BJ (cell line): ENCODE measurements at places on chromosomes 1 and 21.

- peak; percentile 12 for DNase-seq
Observed at GRCh38 chr1:201268604-201269151, 14.6 kb upstream of the PKP1 start.

DNA sequence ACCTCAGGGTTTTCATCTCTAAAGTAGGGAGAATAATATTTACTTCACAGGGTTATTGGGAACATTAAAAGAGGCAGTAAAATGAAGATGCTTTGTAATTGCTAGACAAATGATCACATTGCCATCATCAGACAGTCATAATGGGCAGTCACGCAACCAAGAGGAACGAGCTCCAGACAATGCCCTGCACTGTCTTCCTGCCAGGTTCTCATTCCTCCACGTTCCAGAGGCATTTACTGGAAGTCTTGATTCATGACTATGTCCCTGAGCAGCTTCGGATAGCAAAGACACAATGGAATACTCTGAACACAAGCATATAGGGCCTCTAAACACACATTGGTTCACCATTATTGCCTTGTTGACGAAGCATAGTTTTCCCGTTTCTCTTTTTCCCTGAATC, 389.7 kb downstream of the NTNG1 start:
- peak; percentile 12 for DNase-seq

DNA sequence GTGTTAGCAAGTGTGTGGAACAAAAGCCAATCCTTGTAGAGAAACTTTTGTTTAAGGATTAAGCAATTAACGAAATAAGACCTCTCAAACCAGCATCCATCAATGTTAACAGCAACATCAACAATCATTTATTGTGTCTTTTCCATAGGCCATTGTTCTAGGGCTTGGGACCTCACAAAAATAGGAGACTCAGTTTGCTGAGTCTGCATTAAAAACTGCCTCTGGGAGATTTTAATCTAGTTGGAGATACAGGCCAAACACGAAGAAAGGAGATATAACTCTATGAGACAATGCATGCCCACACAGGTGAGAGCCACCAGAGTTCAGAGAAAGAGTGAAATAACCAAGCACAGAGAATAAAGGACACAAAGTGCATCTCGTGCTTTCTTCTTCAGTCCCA, 14.4 kb upstream of the SELP start:
- DNase-seq, result no peak

- DNase-seq, result no peak
Observed at GRCh38 chr1:93828367-93828755, 50.6 kb downstream of the DNTTIP2 start.

- DNase-seq, result no peak
Observed at GRCh38 chr21:31397939-31398338, 53.9 kb upstream of the TIAM1 start.

- no peak for DNase-seq
Observed at GRCh38 chr21:46217511-46218196, 10.9 kb downstream of the LSS start.

- no peak for DNase-seq
Observed at GRCh38 chr21:45279446-45280177, 8.1 kb downstream of the POFUT2 start.

GRCh38 chr1:151739590-151740355, 18.5 kb downstream of the RIIAD1 start:
- DNase-seq, result no peak

DNA sequence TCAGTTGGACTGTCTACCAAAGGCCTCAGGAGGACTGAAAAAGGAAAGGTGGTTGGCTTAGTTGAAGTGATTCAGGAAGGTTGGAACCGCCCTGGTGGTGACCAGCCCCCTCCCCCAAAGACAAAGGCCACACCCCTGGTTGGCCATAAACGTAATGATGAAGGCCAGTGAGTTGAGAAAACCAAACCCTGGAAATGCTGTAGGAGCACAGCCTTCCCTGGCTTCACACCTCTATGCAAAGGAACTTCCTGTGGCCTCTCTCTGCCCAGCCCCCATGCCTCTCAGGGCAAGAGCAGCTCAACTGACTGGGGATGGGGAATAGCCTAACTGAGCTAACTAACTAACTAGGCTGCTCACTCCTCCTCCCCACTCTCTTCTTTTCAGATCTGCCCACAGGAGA, 90.4 kb downstream of the NPHP4 start:
- DNase-seq, result no peak

GRCh38 chr1:248804771-248805681, 20.7 kb downstream of the SH3BP5L start:
- DNase-seq, result no peak

DNA sequence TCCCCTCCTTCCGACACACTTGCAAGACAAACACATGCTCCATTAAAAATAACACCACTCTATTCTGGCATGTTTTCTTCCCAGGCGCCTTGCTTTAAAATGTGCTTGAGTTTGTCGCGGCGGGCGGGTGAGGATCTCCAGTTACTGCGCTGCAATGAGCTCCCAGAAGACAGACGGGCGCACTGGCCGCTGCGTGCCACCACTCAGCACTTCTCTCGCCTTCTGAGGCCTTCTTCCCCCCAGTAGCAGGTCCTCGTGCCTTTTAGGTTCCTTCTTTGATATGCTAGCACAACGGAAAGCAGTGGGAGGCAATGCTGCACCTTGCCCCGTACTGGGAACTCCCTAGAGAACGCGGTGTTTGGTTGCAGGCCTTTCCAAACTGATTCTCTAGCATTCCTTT, 279.5 kb upstream of the NR5A2 start:
- DNase-seq, result no peak

DNA sequence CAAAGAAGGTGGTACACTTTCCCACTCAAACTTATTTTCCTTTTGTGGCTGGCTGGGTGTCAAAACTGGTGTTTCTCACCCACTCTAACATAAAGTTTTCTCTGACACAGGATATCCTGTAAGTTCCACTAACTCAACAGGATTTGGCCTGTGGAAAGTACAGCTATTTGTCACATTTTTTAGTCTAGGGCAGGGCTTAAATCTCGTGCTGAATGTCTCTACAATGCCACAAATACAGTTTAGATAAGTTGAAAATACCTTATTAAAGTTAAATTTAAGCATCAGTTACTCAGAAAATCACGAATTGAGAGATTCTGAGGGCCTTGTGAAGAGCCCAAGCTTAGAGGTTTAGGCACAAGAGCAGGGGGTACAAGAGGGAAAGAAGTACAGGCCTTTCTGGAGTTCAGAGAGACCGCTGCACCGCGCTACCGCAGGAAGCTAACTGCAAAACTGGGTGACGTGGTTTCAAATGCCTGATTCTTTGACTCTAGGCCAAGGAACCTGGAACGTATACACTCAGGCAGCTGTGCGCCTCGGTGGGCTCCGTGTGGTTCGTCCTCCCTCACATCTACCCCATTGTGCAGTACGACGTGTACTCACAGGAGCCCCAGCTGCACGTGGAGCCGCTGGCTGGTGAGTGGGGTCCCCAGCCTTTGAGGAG, 23.4 kb upstream of the PWP2 start:
- no peak for DNase-seq

GRCh38 chr1:42657201-42657600, 1.0 kb upstream of the PPIH start:
- DNase-seq, result no peak

GRCh38 chr1:113517983-113518382, 127.7 kb downstream of the MAGI3 start:
- no peak for DNase-seq

DNA sequence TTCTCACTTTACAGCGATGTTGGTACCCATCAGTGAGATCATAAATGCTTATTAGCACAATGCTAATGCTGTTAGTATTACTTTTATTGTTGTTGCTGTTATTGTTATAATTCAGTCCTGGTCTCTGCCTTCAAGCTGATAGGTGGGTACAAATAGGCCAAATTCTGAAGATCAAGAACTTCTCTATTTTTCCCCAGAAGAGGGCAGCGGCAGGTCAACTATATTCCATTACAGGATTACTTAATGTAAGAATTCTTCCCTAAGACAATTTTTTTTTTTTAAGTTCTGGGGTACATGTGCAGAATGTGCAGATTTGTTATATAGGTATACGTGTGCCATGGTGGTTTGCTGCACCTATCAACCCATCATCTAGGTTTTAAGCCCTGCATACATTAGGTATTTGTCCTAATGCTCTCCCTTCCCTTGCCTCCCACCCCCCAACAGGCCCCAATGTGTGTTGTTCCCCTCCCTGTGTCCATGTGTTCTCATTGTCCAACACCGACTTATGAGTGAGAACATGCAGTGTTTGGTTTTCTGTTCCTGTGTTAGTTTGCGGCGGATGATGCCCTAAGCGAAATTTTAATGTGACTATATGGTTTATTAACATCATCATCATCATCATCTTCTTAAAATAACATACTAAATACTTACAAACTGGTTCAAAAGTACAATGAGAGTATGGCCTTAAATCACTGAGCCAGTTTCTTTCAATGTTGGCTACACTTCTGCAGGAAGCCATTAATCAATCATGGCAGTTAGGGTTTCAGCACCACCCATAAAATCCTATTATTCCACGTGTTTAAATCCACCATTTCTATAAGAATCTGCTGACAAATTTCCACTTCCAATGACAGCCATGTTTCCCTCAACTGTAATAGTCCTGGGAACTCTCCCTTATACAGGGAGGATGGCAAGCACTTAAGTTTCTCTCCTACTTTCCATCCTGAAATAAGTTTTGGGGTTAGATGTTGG, 19.2 kb downstream of the SLC19A2 start:
- no peak for DNase-seq

- DNase-seq, result no peak
Observed at GRCh38 chr1:197991594-197991993, 74.4 kb downstream of the LHX9 start.

- no peak for DNase-seq
Observed at GRCh38 chr1:33094971-33095604, 14.1 kb downstream of the AZIN2 start.

DNA sequence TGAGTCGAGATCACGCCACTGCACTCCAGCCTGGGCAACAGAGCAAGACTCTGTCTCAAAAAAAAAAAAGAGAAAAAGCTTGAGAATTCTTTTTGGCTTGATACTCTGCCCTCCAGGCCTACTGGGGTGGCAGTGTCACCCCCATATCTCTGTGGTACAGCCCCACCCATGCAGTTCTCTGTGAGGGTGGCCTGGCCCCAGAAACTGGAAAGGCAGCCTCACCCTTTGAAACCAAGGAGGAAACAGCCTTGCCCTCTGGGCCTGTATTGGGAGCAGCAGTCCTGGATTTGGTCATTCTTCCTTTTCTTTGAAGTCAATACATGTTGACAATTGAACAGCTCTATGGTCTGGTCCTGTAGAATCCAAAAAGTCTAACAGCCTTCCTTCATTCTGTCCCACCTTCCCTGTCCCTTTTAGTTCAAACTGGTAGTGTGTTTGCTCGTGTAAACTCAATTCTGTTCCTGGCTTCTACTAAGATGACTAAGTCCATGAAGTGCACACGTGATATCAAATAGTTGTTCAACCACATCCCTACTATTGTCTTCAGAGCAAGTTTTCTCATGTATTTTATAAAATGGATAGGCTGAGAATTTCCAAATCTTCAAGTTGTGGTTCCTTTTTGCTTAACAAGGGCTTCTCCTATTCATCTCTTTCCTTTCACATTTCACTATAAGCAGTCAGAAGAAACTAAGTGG, 13.2 kb downstream of the ST7L start:
- no peak for DNase-seq

- no peak for DNase-seq
Observed at GRCh38 chr1:52534928-52535764, 17.7 kb downstream of the TUT4 start.

- no peak for DNase-seq
Observed at GRCh38 chr1:56254130-56254529, 325.2 kb downstream of the PLPP3 start.

DNA sequence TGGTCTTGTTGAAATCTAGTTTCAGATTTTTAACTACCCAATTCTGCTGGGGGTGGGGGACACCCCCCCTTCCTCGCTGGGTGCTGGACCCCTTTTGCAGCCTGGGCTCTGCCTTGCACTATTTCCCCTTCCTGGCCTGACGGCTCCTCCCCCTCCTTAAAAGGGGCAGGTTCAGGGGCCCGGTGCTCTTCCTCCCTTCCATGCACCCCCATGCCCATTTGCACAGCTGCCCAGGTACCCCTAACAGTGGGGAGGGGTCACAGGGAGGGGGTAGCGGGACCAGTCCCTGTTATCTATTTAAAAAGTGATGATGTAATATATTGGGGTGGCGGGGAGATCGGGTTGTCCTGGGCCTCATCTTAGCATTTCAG, 15.3 kb downstream of the ZBTB7B start:
- DNase-seq, result no peak

DNA sequence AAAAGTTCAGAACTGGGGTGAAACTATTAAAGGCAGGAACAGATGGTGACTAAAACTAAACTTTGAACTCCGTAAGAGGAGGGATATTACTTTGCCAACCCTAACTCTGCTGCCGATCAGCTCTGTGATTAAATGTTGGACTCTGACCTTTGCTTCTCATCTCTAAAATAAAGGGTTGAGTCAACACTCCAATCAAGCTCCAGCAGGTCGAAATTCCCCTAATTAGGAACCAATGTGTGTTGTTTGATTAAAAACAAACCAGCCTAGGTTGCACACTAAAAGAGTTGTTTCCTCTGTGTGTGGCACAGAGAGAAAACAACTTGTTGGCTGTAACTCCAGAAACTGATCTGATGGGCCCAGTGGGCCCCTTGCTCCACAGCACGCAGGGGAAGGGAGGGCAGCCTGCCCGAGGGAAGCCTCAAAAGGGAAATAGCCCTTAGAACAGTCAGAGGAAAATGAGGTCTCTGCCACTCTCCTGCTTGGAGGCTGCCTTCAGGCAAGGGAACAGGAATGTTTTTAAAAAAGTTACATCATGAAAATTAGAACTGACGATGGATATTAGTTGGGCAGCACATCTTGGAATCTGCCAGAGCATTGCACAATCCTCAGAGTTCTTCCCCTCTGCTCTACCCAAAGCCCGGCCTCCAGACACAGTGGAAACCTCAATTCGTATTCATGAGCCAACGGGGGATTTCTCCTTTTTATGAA, 69.3 kb downstream of the KCTD3 start:
- peak; percentile 50 for DNase-seq

GRCh38 chr1:221149111-221149510, 269.9 kb downstream of the HLX start:
- no peak for DNase-seq

DNA sequence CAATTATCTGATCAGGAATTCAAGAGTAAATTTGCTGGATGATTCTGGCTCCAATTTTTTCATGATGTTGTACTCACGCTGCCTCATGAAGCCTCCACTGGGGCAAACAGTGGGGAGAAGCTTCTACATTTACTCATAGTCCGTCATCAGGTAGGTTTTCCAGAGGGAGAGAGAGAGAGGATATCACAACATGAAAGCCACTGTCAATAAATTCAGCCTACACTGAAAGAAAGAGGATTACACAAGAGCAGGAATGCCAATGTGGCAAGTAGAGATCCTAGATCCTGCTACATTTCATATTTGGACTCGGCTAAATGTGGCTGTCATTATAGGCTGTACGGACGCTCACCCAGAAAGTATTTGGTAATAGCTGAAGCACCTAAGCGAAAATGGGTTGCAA, 819.9 kb downstream of the BRINP3 start:
- DNase-seq, result no peak
